ENCODE measurements at places on chromosomes 12 and 14.

- DNase-seq, result no peak
Measured at GRCh38 chr12:76637807-76638206, 78.2 kb upstream of the OSBPL8 start.

DNA sequence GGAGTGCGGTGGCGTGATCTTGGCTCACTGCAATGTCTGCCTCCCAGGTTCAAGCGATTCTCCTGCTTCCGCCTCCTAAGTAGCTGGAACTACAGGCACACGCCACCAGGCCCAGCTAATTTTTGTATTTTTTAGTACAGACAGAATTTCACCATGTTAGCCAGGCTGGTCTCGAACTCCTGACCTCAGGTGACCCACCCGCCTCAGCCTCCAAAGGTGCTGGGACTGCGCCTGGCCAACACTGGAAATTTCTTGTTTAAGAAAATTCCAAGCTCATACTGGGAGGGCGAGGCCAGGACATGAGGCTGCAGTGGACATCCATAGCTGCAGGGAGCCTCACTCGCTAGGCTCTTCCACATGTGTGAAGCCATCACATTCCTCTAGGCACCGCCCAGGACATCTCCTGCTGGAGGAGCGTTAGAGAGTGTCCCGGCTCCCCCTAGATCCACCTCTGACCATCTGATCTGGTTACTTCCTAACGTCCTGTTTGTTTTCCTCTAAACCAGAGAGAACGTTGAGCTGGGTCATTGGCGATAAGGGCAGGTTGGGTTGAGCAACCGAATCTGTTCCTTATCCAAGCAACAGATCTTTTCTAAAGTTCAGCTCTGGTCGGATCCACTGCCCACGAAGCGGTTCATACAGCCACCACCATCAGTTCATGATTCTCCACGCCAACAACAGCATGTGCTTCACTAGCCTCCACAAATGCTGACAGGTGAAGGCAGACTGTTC, 108.2 kb upstream of the MED13L start:
- DNase-seq, result no peak

GRCh38 chr14:51473351-51473750, 178.4 kb upstream of the FRMD6 start:
- DNase-seq, result no peak

DNA sequence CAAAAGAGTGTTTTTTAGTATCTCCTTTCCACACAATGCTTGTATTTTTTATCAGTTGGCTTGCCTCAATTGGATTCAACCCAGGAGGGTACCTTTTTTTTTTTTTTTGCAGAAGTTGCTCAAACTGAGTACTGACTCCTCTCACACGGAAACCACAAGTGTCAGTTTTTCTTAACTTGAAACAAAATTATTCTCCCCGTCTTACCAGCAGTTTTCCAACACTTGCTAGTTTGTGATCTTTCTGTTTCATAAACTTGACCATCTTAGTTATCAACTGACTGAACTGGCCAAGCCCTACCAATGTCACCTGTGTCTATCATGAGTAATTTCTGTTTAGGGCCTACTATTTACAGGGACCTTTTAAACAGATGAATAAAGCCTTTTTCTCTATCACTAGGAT, 34.1 kb upstream of the ITPR2 start:
- DNase-seq, result no peak

- peak; percentile 66 for DNase-seq
Measured at GRCh38 chr12:12428961-12429657, 72.2 kb downstream of the BORCS5 start.

DNA sequence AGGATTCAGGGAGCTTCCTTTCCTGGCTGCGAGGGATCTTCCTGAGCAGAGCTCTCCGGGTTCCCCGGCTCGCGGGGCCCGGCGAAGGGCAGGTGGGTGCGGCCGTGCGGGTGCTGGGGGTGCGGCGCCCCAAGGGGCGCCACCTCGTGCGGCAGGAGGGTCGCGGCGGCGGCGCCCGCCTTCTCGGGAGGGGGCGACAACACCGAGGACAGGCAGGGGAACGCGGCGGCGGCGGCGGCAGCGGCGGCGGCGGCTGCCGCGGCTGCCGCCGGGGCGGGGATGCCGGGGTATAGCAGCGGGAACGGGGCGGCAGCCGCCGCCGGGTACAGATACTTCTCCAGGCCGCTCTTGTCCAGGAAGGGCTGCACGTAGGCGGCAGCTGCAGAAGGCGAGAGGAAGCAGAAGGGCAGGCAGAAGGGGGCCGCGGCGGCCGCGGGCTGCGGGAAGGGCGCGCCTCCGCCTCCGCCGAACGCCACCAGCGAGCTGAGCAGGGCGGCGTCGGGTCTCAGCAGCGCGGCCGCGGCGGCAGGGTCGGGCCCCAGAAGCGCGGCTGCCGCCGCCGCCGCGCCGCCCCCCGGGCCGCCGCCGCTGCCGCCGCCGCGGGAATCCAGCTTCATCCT, 2.7 kb downstream of the BHLHE41 start:
- DNase-seq, result no peak

DNA sequence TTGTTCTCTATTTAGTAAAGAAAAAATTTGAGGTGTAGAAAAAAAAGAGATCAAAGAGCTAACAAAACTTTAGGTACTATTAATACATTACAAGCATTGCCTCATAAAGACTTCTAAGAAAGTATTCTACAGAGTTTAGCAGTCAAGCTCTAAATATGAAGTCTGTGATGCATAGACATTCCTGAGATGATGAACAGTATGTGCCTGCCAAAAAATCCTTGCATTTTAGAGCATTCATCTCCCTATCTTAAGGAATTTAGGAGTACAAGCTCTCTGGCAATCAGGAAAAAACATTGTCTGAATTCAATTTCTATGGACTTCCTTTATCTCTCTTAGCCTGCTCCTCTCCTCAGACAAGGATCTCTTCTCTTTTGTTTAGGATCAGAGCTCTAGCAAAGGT, 202.6 kb upstream of the LRFN5 start:
- DNase-seq, result no peak

DNA sequence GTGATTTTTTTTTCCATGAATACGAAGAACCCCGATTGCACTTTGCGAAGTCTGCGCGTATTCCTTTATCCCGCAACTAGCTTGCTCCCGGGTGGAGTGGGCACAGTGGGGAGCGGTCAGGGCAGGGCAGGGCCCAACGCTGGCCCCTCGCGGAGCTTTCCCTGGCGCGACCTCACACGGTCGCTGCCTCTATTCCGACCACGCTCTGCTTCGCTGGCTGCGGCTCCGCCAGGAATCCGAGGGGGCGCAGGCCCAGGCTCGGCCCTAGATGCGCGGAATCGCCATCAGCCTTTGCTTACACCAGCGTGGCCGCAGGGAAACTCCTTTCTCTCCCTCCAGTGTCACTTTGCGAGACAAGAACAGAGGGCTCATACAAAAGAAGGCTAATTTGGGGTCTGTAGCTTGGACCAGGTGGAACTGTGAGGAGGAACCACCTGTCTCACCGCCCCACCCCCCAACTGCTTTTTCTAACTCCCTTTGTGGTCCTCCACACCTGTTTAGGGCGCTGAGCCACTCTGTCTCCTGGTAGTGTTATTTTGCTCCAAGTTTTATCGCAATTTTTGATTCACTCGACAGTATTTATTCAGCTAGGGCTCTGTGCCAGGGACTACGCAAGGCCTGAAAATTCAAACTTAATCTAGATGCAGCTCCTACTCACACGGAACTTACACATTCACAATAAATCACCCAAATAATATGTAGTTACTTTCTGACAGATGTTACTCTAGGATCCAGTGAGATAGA, 3.1 kb upstream of the NKX2-1 start:
- no peak for DNase-seq

- no peak for DNase-seq
Measured at GRCh38 chr14:100341301-100342031, 18.3 kb downstream of the SLC25A47 start.

DNA sequence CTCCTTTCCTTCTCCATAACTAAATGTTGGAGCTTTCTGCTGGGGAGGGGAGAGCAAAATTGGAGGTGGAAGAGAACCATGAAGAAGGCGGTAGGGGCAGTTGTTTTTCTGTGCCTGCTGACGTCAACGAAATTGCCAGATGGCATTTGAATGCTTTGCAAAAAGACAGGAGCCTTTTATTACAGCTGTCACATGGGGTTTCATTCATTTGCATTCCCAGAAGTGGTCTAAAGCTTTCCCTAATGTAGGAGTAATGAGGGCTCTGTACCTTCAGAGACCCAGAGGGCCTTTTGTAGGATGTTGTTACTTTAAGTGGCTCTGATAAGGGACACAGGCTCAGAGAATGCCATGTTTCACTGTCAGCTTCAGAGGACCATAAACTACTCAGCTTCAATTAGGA, 107.1 kb upstream of the SLCO1C1 start:
- no peak for DNase-seq

- DNase-seq, result no peak
Measured at GRCh38 chr12:65518771-65519170, 240.3 kb downstream of the MSRB3 start.

- DNase-seq, result no peak
Measured at GRCh38 chr12:42282294-42282693, 43.6 kb downstream of the ZCRB1 start.

DNA sequence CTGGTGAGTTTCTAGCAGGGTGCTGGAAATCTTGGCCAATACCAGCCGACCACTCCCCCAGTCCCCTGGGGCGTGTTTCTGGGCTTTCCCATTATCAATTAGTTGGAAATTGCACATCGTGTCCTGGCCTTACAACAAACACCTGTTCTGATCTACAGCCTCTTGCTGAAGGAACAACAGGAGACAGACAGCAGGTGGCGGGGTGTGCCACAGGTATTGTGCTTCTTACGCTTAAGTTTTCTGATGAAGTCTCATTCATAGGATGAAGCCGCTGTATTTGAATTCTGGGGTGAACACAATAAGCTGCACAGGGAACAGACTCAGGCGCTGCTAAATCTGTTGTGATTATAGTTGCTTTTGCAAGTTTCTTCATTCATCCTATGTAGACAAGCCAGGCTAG, 703 bp downstream of the HIGD1C start:
- DNase-seq, result no peak

DNA sequence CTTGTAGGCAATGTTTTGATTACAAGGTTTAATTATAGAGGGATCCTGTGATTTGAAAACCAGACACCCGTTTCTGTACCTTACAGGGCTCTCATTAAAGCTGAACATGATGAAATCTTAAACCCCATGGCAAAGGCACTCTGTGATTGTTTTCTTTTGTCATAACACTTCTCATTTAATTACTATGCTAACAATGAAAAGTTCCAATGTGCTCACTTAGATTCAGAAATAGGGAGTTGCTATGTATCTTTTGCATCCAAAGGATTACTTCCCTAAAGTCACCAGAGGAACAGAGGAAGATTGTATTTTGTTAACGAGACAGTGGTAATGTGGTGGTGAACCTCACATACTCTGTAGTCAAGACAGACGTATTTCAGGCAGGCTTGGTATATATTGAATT, 81.5 kb upstream of the MYF6 start:
- no peak for DNase-seq

DNA sequence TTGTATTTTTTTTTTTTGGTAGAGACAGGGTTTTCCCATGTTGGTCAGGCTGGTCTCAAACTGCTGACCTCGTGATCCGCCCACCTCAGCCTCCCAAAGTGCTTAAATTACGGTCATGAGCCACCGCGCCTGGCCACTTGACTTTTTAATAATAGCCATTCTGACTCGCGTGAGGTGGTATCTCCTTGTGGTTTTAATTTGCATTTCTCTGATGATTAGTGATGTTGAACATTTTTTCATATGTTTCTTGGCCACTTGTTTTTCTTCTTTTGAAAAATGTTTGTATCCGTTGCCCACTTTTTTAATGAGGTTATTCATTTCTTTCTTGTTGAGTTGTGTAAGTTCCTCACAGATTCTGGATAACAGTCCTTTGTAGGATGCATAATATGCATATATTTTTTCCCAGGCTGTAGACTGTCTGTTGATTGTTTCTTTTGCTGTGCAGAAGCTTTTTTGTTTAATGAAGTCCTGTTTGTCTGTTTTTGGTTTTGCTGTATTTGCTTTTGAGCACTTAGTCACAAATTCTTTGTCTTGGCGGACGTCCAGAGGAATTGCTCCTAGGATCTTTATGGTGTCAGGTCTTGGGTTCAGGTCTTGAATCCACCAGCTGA, 10.3 kb upstream of the PGAM5 start:
- no peak for DNase-seq

DNA sequence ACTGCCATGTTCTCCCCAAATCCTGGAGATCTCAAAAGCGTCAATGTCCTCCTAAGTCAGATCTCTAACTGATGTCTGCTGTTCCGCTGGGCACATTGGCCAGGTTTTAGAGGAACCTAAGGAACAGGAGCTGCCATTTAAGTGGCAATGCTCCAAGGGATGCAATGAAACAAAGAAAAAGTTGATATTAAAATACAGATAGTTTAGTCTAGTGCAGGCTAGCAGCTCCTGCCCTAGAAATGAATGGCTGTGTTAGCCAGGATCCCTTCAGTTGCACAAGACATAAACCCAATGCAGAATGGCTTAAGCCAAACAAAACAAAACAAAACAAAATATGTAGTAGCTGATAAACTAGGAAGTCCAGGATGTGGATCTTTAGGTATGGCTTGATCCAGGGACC, 144.1 kb downstream of the HMGA2 start:
- no peak for DNase-seq

- DNase-seq, result no peak
Measured at GRCh38 chr12:3683670-3684069, 69.2 kb downstream of the CRACR2A start.

DNA sequence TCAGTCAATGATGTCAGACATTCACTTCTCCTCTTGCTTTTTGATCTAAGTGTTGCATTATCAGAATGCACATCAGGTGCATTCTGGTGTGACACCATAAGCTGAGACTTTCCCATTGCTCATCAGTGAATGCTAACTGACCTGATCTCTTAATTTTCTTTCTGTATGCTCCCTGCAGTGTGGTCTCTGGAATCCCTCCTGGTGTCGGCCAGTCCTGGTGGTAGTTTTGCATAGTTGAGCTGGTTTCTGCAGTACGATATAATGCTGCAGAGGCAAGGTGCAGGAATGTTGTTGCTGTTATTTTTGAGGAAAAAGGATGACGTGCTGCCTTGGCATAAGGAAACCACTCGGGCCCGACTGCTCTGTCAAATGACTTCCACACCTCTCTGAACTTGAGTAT, 11.0 kb upstream of the SRP54 start:
- no peak for DNase-seq
